Nucleus accumbens (tissue), 56 donors: ENCODE measurements at places on chromosomes 12 and 14.

GRCh38 chr12:110280392-110280778 is 662 bp upstream of the ATP2A2 start:
- DNase-seq: peak; percentile 75

GRCh38 chr12:48512855-48513254 is 12.6 kb upstream of the OR8S1 start:
- no peak for DNase-seq

- DNase-seq: no peak
Observed at GRCh38 chr14:98984719-98985041, 287.3 kb downstream of the BCL11B start.

GRCh38 chr12:116432314-116432750 is 126.8 kb upstream of the MAP1LC3B2 start:
- no peak for DNase-seq

- no peak for DNase-seq
Observed at GRCh38 chr14:45095143-45095542, 11.2 kb downstream of the PRPF39 start.

DNA sequence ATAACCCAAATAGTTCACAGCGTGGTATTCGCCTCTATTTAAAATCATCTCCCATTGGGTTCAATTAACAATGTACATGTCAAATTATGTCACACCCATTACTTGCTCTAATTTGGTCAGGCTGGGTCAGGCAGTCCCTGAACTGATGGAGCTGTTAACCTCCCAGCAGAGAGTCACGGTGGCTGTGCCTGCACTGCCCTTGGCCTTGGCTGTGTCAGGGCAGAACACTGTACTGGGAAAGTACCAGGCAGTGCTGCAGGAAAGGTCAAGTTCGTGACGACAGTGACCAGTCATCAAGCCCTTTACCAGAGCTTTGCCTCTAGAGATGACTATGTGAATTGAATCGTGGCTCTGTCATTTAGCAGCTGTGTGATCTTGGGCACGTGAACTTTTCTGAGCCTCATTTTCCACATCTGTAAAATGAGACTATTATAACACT is 100.0 kb downstream of the ARF6 start:
- DNase-seq: no peak

DNA sequence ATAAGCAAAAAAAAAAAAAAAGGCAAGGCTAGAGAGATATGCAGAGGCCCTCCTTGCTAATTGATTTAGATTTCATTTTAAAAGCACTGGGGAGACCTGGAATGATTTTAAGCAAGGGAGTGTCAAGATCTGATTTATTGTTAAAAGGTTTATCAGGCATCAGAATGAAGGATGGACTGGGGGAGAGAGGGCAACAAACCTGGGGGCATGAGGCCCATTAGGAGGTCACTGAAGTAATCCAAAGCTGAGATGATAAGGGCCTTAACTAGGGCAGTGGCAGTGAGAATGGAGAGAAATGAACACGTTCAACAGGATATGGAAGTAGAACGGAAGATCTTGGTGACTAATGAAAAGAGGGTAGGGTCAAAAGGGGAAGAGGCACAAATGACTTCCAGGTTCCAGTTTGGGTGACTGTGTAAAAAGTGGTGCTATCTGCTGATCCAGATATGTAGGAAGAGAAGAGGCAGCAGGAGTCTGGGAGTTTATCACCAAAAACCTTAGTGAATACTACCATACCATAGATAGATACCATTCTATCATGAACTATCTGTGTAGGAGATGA is 24.0 kb downstream of the KITLG start:
- no peak for DNase-seq

DNA sequence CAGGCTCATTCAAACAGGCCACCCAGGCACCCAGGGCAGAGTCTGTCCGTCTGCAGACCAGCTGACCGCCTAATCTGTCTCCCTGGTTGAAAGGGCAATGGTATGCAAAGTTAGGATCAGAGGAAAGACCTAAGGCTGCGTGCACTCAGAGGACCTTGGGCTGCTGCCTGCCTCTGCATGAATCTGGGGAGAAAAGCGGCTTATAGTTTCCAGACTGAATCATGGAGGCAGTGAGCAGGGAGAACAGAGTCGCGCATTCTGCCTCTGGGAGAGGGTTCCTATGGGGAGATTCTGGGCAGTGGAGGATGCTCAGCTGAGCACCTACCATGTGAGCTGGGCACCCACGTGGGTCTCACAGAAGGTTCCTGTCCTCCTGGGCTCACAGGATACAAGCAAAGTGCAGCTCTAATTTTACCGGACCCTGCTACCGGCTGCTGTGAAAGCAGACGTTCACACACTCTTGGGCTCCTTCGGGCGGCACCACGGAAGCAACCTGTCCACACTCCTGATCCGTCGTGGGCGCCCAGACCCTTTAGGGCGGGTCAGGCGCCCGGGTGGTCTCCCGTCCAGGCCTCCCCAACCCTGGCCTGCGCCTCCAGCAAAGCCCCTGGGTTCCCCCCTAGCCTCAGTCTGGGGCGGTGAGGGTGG is 772 bp downstream of the SCARB1 start:
- DNase-seq: peak; percentile 34

- no peak for DNase-seq
Observed at GRCh38 chr14:88233915-88234314, 89.2 kb downstream of the KCNK10 start.

GRCh38 chr14:99786511-99786989 is 6.7 kb upstream of the EML1 start:
- no peak for DNase-seq

DNA sequence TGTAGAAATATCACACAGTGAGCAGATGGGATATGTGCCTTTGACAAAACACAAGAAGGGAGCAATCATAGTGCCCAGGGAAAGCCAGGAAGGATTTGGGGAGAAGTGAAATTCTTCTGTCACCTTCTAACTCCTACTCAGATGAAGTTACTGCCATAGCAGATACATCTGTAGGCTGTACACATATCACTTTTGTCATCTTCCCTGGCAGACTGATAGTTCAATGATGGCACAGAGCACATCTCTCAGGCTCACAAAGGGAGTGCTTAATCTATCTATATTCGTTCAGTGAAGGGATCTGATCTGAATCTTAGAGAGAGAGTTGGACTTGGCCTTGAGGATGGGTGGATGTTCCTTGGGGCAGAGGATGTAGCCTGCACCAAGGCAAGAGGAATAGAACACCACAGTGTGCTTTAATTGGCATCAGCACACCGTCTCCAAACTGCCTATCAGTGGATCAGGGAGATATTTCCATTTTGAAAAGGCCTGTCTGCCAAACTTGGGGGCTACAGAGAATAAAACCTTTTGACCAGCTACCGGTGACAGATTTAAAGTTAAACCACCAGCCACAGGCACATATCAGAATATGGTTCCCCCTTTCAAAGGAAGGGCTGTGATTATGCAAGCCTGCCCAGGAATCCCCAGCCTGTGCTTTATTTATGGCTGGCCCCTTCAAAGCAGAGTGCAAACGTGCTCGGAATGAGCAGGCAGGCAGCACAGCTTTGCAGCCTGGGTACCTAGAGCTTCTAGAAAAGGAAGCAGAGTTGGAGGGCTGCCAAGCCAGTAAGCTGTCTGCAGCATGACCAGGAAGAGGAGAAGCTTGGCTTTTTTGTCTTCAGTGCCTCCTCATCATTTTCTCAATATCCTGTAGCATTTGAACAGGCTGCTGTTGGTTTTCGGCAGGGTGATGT is 165.5 kb upstream of the DYRK2 start:
- DNase-seq: no peak

DNA sequence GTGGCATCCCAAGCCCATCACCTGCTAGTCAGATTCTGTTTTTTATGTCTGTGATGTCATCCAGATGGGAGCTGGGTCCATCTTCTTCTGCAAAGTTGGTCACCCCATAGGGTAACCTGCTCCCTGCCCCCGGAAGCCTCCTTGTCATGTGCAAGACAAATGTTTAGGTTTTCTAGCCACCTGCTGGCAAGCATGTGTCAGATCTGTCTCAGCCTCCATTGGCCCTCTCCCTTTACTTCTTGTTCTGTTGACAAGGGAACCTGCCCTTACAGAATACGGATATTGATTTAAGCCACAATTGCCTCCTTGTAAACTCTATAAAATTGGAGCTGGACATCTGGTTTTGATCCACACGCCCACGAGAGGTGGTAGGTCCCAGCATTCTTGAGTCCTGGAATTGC is 7.5 kb downstream of the NTF3 start:
- no peak for DNase-seq

DNA sequence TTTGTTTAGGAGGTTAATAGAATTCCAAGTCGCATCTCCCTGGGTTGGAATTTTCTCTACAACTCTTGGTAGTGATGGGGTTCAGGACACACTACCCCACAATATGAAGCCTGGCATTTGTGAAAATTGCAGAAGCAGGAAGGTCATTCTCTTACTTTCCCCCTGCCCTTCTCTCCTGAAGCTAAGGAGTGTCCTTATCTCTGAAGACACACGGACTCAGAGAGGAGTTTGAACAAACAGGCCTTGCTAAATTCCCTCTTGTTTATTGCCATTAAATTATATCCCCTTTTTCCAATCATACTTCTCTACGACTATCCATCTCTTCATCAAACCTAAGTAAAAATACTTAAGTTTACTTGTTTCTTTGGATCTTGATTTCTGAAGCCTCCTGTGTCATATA is 443.0 kb downstream of the RAD51B start:
- no peak for DNase-seq

GRCh38 chr14:101056446-101056845 is 152.9 kb upstream of the RTL1 start:
- no peak for DNase-seq

DNA sequence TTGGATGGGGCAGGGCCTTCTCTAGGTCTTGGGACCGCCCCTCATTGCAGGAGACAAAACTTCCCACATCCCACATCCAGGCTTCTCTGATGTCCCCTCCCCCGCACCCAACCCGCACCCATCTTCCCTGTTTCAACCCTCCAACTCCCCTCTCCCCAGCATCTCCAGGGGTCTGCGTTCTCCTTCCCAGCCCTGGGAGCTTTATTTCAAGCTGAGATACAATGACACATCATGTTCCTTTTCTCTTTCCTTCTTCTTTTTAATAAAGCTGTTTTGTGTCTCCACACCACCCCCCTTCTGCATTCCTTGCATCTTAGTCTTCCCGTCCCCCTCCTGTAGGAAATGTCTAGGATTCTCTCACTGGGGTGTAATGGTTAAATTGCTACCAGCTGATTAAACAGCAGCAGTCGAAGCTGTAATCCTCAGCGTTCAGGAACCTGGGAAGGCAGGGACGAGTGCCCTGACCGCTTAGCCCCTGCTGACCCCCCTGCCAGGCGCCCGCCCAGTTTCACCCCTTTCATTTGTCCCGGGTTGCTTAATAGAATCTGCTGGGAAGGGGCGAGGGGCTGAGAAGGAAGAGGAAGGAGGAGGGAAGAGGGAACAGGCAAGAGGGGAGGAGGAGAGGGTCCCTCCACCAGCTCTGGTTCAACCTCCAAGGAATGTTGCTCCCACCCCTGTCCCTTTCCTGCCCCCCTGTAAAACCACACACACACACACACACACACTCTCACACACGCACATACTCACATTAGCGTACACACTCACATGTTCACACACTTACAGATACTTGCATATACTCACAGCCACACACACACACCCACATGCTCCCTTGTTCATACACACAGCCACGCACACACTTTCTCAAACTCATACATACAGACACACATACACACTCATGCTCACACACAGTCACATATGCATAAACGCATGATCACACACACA is 104.5 kb upstream of the MED13L start:
- DNase-seq: no peak

DNA sequence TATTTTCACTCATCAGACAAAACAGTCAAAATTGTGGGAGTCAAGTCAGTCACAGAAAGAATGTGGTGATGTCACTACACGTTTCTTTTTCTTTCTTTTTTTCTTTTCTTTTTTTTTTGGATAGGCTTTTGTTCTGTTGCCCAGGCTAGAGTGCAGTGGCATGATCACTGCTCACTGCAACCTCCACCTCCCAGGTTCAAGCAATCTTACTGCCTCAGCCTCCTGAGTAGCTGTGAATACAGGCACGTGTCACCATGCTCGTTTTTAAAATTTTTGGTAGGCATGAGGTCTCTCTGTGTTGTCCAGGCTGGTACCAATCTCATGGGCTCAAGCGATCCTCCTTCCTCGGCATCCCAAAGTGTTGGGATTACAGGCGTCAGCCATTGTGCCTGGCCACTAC is 2.3 kb downstream of the CLECL1 start:
- DNase-seq: no peak

GRCh38 chr14:40252817-40253447 is 820.7 kb upstream of the FBXO33 start:
- DNase-seq: no peak

DNA sequence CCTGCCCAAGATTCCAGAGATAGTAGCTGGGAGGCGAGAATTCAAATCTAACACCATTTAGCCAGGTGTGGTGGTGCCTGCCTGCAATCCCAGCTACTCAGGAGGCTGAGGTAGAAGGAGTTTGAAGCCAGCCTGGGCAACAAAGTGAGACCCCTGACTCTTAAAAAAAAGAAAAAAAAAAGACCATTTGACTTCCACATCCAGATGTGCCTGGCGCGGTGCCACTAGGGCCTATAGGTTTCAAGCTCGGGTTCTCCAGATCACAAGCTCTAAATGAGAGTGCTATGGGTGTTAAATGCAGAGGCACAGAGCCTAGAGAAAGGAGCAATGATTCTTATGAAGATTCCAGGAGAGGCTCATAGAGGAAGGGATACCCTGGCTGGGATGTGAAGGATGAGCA is 22.5 kb downstream of the SYNE3 start:
- no peak for DNase-seq

DNA sequence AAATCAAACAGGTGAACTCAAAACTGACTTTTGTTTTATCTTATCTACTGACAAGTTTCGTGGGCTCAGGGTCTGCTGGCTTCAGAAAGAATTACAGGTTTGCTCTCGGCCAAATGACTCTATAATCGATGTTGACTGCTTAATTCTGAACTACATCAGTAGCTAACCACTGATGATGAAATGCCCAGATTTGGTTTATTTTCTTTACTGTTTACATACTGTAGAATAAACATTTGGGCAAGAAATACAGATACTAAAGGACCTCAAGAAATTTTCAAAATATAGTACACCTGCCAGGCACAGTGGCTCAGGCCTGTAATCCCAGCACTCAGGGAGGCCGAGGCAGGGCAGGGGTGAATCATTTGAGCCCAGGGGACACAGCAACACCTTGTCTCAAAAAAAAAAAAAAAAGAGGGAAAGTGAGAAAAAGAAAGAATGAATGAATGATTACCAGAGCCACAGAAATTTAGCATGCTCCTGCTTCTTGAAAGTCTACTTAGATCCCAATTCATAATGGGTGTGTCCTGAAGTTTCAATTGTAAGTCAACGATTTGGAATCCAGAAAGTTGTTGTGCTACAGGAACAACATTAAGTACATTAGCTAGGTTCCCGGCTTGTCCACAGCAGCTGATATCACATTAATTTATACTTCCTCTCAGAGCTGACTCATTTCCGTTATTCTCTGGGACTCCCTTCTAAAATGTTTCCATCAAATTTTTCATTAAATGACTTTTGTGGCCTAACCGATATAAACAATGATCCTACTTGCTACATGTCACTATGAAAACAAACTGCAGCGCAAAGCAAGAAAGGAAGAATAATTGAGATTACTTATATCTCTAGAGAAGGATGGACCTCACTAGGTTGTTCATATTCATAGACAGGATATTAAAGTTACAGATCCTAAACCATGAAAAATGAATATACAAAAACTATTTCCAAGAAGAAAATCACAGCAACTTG is 134.3 kb downstream of the MED13L start:
- no peak for DNase-seq
